Naive thymus-derived CD8-positive, alpha-beta T cell (primary cell): ENCODE measurements at places on chromosomes 1 and 21. TPM values are rescaled to one million over a fixed set of nuclear protein-coding genes. Genes with fewer than 3 reads are reported as not detected.

Gene B4GALT2
- total RNA-seq = 0.38 TPM

Gene INKA2
- total RNA-seq = 0.70 TPM

Gene PTGS2
- total RNA-seq = not detected

Gene FOXO6
- total RNA-seq = not detected

Gene LRRC38
- not detected for total RNA-seq

Gene SPOCD1
- total RNA-seq = 0.36 TPM

Gene DCDC2B
- total RNA-seq = 0.22 TPM

Gene RNF186
- not detected for total RNA-seq

Gene CHI3L1
- total RNA-seq = not detected

DNA sequence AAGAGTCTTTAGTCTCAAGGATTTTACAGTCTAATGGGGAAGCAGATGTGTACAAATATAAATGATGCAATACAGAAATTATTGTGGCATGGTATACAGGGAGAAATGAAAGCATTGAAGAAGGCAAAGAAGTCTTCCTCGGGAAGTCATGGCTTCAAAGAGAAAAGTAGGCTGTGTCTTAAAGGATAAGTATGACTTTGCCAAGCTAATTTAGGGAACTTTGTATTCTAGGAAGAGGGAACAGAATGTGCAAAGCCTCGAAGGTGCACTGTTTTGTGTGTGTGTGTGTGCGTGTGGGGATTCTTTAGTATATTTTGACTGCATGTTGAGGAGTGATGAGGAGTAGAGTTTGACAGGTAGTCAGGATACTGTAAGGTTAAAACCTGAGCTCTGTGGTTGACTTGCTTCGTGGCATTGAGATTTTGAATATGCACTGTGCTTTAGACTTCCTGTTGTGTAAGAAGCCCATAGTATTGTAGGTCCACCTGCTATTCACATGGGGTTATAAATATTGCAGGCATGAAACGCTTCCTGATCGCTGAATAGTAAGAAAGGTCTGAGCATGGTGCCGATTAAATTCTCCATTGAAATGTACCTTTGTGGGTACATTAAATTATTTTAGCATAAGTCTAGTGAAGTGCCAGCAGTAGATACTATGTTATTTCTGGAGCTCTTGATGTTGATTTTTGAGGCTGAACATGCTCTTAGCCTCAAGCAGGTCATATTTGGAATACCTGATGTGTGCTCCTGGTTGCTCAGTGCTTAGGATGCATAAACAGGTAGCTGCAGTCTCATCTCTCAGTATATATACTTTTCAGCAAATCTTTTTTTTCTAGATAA lies 8.0 kb downstream of the SMAP2 start:
- peaks cover 42% of the 10 kb centered on the region for H3K36me3 ChIP-seq
- no peaks in the 10 kb centered on the region for H3K27me3 ChIP-seq
- H3K27ac ChIP-seq = peak overlapping the region; percentile 99
- peak overlapping the region; percentile 87 for H3K4me3 ChIP-seq
- H3K4me1 ChIP-seq = peaks cover 41% of the 10 kb centered on the region

DNA sequence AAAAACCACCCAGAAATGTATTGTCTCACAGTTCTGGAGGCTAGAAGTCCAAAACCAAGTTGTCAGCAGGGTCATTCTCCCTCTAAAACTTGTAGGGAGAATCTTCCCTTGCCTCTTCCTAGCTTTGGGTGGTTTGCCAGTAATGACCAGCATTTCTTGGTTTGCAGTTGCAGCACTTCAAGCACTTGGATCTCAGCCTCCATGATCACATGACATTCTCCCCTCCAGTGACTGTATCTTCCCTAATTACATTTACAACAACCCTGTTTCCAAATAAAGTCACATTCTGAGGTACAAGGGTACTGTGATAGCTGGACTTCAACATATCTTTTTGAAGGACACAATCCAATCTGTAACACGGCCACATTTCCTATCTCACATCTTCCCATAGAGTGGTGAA lies 37.2 kb downstream of the EVI5 start:
- H3K36me3 ChIP-seq = no peaks in the 10 kb centered on the region
- no peak overlapping the region for H3K4me3 ChIP-seq
- H3K27me3 ChIP-seq = no peaks in the 10 kb centered on the region
- no peak overlapping the region for H3K27ac ChIP-seq
- DNase-seq = no peak

DNA sequence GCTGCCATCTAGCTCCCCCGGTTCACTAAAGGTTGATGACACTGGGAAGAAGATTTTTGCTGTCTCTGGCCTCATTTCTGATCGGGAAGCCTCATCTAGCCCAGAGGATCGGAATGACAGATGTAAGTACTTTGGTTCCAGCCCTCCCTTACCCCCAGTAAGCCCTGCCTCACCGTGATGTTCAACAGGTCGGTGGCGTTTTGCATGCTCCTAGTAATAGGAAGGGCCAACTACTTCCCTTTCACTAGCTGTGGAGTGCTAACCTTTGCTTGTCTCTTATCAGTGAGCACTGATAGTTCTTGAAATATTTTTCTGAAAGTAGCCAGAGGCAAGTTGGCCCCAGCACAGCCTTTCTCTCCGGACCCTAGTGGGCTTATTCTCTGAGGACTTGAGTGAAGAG lies 7.5 kb downstream of the RNF220 start:
- H3K36me3 ChIP-seq = no peaks in the 10 kb centered on the region
- DNase-seq = no peak
- no peaks in the 10 kb centered on the region for H3K27me3 ChIP-seq
- H3K27ac ChIP-seq = no peak overlapping the region
- H3K4me1 ChIP-seq = peaks cover 5% of the 10 kb centered on the region
- H3K4me3 ChIP-seq = no peak overlapping the region

GRCh38 chr1:203052601-203053000 lies 26.3 kb downstream of the PPFIA4 start:
- no peak overlapping the region for H3K4me3 ChIP-seq
- no peaks in the 10 kb centered on the region for H3K4me1 ChIP-seq
- H3K27me3 ChIP-seq = peaks cover 16% of the 10 kb centered on the region
- no peak overlapping the region for H3K27ac ChIP-seq
- no peaks in the 10 kb centered on the region for H3K36me3 ChIP-seq
- no peak for DNase-seq

- H3K36me3 ChIP-seq = no peaks in the 10 kb centered on the region
- no peaks in the 10 kb centered on the region for H3K27me3 ChIP-seq
- H3K4me3 ChIP-seq = no peak overlapping the region
- peaks cover 14% of the 10 kb centered on the region for H3K4me1 ChIP-seq
- H3K27ac ChIP-seq = no peak overlapping the region
- DNase-seq = no peak
Measured at GRCh38 chr1:91835087-91835521, 50.8 kb downstream of the TGFBR3 start.

GRCh38 chr1:67135354-67135753 lies 584 bp upstream of the C1orf141 start:
- H3K27me3 ChIP-seq = peaks cover 9% of the 10 kb centered on the region
- no peak overlapping the region for H3K27ac ChIP-seq
- peaks cover 11% of the 10 kb centered on the region for H3K4me1 ChIP-seq
- no peak for DNase-seq

GRCh38 chr1:234561319-234561718 lies 48.7 kb downstream of the IRF2BP2 start:
- H3K4me3 ChIP-seq = no peak overlapping the region
- H3K36me3 ChIP-seq = no peaks in the 10 kb centered on the region
- no peaks in the 10 kb centered on the region for H3K27me3 ChIP-seq
- DNase-seq = no peak
- H3K27ac ChIP-seq = no peak overlapping the region

DNA sequence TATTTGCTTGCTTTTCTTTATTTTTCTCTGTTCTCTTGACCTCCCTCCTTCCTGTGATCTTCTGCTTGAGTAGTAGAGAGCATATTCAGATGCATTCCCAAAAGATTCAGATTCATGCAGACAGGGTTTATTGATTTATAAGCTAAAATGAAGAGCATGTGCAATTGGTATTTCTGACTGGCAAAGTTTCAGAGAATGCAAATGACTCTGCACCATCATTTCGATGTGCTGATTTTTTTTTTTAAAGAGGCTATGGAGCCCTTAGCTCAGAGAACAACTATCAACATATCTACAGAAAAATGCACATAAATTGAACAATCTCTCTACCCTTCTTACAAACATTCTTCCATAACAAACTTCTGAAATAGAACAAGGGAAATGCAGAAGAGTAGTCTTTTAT lies 312.0 kb downstream of the VAV3 start:
- DNase-seq = no peak
- no peak overlapping the region for H3K27ac ChIP-seq
- no peaks in the 10 kb centered on the region for H3K36me3 ChIP-seq
- no peaks in the 10 kb centered on the region for H3K4me1 ChIP-seq

DNA sequence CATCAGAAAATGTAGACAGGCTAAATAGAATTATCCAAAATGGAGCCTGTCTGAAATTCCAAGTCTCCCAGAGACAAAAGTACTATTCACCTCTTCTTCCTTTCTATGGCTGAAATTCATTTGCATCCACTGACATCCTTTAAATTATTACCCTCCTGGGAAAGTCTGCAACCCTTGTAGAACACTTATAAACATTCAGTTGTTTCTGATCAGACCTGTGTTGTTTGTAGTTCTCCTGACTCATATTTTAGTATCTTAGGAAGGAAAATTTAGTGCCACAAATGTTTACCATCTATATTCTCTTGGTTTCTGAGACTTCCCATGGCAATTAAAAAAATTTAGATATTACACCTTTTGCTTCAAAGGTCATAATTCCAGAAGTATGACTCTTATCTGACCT lies 69.6 kb upstream of the C1orf105 start:
- no peak overlapping the region for H3K27ac ChIP-seq
- H3K36me3 ChIP-seq = no peaks in the 10 kb centered on the region
- peaks cover 4% of the 10 kb centered on the region for H3K4me1 ChIP-seq

GRCh38 chr1:93566227-93566626 lies 115.4 kb downstream of the BCAR3 start:
- no peak for DNase-seq
- H3K27me3 ChIP-seq = no peaks in the 10 kb centered on the region
- H3K4me3 ChIP-seq = no peak overlapping the region
- H3K4me1 ChIP-seq = no peaks in the 10 kb centered on the region
- no peak overlapping the region for H3K27ac ChIP-seq

DNA sequence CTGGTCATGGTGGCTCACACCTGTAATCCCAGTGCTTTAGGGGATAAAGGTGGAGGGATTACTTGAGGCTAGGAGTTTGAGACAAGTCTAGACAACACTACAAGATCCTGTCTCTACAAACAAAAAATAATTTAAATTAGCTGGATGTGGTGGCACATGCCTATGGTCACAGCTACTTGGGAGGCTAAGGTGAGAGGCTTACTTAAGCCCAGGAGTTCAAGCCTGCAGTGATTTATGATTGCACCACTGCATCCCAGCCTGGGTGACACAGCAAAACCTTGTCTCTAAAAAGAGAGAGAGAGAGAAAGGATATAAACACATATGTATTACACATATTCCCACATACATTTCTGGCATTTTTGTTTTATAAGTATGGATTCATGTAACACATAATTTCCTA lies 325.2 kb downstream of the DUSP10 start:
- H3K4me1 ChIP-seq = no peaks in the 10 kb centered on the region
- no peak overlapping the region for H3K27ac ChIP-seq
- DNase-seq = no peak
- no peak overlapping the region for H3K4me3 ChIP-seq
